ENCODE measurements at places on chromosomes 3 and 15.
A peak's percentile ranks its signal among the peaks of the same experiment; 100 is the strongest.

- no peak for DNase-seq
Observed at GRCh38 chr3:71088019-71088708, 495.4 kb downstream of the FOXP1 start.

- DNase-seq = peak; percentile 5
Observed at GRCh38 chr15:95024351-95024750, 793.0 kb downstream of the MCTP2 start.

GRCh38 chr15:33706173-33706572 lies 262.1 kb upstream of the CHRM5 start:
- DNase-seq = no peak

GRCh38 chr3:59327376-59327808 lies 277.6 kb upstream of the CFAP20DC start:
- DNase-seq = peak; percentile 75

DNA sequence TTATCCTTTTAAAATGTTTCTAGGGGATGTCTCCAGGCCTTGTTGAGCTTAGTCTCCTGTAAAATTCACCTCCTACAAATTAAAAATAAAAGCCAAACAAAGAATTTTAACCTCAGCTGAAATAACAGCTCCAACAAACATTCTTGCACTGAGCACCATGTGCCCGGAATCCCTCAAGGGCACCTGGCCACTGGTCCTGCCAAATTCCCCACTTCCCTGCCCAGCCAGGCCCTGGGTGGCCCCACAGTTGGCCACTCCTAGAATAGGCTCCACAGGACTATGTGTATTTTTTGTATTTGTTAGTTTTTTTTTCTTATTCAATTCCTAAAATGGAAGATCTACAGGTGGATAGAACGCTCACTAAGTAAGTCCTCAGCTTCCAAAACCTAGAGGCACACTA lies 33.1 kb upstream of the PLA2G4E start:
- no peak for DNase-seq

- peak; percentile 17 for DNase-seq
Observed at GRCh38 chr3:64264501-64265109, 39.3 kb upstream of the PRICKLE2 start.

- DNase-seq = peak; percentile 87
Observed at GRCh38 chr15:65054333-65055200, 9.4 kb downstream of the SLC51B start.

GRCh38 chr3:46065294-46065705 lies 38.0 kb upstream of the XCR1 start:
- DNase-seq = no peak

DNA sequence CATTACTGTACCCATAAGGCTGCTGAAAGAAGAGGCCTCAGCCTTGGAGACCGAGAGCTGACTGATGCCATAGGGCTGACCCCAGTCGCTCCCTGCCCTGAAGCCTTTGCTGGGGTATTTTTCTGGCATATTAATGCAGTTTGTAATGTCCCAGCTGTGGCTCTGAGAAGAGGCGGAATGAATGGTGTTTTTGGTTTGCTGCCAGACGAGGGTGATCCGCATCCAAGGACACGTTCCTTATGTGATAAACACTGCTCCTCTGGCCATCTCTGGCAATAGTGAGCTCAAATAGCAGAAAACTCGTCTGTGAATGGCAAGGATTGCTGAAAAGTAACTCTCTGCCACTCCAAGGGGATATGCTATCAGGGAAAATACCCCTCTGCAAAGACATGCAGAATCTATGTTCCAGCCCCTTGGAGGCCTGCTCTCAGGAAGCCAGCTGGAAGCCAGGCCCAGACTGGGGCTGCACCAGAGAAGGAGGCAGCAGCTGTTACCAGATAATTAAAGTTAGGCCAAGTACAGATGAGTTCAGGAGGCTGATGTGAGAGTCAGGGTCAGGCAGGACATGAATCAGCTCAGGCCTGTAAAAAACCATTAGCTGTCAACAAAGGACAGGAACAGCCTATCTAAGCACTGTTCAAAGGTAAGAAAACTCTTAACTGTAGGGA lies 28.9 kb upstream of the KLHL6 start:
- peak; percentile 33 for DNase-seq

DNA sequence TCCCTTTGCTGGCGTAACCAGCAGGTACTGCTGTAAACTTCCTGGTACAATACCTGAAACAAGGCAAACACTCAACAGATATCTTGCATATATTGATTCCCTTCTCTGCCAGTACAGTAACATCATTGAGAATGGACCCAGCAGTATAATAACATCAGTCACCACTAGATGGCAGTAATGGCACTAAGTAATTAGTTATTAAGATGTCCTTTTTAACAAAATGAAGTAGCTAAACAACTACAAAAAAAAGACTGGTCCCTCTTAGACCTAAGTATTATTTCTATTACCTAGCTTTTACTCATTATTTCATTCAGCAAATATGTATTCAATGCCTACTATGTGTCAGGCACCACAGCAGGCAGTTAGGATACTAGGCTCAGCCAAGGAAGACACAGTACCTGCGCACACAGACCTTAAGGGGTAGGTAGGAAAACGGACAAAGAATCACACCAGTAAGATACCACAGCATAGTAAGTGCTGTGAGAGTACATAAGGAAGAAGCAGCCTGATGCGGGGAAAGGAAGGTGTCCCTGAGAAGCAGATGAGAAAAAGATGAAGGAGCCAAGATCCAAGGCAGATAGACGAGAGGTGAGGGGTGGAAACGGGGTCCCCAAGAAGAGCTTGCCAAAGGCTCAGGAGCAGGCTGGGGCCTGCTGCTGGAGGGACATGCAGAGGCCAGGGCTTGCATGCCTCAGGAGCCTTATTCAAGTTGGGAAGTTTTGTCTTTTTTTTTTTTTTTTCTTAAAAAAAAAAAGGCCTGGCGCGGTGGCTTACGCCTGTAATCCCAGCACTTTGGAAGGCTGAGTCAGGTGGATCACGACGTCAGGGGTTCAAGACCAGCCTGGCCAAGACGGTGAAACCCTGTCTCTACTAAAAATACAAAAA lies 102.7 kb upstream of the CHD2 start:
- peak; percentile 57 for DNase-seq

DNA sequence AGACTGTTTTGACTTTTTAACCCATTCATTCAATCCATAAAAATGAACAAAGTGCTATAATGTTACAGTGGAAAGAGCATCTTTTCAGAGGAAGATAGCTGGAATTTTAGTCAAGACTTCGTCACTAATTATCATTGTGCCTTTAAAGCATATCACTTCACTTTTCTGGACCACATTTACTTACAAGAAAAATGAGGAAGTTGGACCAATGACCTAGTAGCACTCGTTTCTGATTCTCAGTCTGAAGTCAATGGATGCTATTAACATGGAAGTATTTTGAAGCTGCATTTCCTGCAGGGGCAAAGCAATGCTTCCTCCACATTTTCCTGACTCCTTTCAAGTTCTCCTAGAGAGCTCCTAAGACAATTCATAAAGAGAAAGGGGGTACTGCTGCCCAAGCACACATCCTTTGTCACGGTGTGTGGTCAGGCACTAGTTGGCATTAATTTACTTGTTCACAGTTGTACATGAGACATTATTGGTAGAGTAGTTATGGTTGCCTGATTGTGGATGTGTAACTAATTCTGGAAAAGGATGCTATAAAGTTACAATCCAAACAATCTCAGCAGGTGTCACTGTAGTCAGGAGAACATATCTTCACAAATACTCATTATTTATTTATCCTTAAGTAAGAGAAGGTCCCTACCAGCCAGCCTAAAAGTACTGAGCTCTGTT lies 1049.1 kb downstream of the FHIT start:
- DNase-seq = no peak

- DNase-seq = no peak
Observed at GRCh38 chr15:96038650-96039049, 291.9 kb upstream of the NR2F2 start.

DNA sequence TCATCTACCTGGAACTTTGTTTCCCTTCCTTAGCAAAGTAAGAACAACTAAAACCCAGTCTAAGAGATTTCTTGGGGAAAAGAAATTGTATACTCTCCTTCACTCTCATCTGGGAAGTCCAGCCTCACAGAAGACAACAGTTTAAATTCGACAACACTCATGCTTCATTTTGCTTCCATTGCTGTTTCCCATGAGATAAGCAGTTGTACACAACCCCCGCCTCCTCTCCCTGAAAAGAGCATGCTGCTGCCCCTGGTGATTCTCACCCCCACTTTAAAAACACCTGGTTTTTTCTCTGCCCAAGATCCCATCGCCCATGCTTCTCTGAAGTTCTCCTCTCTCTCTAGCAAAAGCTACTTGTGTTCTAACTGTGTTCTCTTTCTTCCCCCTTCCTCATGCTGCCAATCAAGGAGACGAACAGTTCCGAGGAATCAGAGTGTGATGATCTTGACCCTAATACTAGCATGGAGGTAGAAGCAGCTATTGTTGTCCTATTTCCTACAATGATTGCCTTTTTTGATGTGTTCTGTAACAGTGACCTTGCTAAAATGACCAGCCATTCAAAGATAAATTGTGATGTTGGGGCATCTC lies 51.1 kb upstream of the UMPS start:
- DNase-seq = no peak

- DNase-seq = no peak
Observed at GRCh38 chr3:171758109-171758508, 52.2 kb downstream of the PLD1 start.

Measured in AG08395 (cell line).